ENCODE measurements at places on chromosomes 16 and 17. TPM values are rescaled to one million over a fixed set of nuclear protein-coding genes. Genes with fewer than 3 reads are reported as not detected.

Gene SNX11
- polyA plus RNA-seq = 49.3 TPM

Gene OR2C1
- polyA plus RNA-seq = not detected

GRCh38 chr17:50064253-50065001, 8.5 kb downstream of the ITGA3 start:
- DNase-seq = peak; percentile 50

- no peak for DNase-seq
Observed at GRCh38 chr17:21418446-21419298, 42.5 kb downstream of the KCNJ12 start.

- no peak for DNase-seq
Observed at GRCh38 chr17:64402469-64402868, 11.8 kb upstream of the PECAM1 start.

DNA sequence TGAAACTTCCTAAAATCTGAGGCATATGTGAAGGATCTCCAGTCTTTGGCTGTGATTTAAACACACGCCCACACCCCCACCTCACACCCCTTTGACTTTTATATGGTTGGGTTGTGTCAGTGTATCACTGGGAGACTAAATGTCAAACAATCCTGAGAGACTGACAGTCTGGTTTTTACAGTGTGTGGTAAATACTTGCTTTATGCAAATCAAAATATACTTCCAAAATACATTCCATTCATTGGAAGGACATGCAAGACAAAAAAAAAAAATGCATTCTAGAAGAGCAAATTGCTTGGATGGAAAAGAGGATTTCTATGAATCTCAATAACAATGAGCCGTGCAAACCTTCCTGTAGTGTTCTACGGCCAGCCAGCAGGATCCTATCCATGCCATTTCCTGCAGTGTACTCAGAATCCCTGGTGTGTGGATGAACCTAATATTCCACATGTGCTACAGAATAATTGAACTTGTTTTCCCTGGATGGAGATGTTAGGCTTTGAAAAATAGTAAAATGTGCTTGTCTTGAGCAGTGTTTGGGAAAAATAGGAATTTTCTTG, 602.1 kb upstream of the GOT2 start:
- no peak for DNase-seq

DNA sequence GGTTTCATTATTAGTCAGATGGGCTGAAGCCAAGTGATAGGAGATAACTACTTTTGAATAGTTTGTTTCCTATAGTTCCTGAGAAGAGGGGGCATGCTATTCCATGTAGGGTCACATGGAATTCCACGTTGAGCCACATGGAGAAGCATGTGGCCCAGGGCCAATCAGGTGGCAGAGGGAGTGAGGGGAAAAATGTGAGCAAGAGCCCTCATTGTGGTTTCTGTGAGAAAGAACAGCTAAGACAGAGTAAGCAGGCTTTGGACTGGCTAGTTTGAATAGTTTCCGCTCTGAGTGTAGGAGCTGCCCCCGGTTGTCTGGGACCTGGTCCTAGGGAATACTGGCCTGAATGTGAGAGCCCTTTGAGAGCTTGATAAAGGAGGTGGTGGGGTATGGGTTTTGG, 69.9 kb upstream of the CNTNAP4 start:
- no peak for DNase-seq

GRCh38 chr16:24289166-24289700, 33.1 kb downstream of the CACNG3 start:
- no peak for DNase-seq

DNA sequence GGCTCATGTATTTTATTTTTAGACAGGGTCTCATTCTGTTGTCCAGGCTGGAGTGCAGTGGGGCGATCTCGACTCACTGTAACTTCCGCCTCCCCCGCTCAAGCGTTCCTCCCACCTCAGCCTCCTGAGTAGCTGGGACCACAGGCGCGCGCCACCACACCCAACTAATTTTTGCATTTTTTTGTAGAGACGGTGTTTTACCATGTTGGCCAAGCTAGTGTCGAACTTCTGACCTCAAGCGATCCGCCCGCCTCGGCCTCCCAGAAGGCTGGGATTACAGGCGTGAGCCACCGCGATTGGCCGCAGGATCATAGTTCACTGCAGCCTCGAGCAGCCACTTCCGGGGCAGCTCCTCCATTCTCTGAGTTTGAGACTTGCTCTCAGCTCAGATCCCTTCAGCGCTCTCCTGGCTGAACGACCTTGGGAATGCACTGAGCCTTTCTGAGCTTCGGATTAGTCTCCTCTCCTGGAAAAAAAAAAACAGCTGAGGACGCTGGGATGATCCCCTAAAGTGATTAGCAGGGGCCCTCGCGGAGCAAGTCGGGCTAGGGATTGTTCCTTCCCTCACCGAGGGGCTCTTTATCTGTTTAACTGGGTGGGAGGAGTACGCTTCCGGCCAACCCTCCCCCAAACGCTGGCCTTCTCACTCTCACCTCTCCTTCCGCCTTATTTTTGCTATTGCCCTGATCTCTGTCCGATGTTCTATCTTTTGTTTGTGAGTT, 1.1 kb upstream of the PKMYT1 start:
- no peak for DNase-seq

GRCh38 chr17:36602924-36603384, 1.6 kb downstream of the MRM1 start:
- peak; percentile 64 for DNase-seq

GRCh38 chr16:17311333-17312093, 159.2 kb downstream of the XYLT1 start:
- DNase-seq = peak; percentile 53

DNA sequence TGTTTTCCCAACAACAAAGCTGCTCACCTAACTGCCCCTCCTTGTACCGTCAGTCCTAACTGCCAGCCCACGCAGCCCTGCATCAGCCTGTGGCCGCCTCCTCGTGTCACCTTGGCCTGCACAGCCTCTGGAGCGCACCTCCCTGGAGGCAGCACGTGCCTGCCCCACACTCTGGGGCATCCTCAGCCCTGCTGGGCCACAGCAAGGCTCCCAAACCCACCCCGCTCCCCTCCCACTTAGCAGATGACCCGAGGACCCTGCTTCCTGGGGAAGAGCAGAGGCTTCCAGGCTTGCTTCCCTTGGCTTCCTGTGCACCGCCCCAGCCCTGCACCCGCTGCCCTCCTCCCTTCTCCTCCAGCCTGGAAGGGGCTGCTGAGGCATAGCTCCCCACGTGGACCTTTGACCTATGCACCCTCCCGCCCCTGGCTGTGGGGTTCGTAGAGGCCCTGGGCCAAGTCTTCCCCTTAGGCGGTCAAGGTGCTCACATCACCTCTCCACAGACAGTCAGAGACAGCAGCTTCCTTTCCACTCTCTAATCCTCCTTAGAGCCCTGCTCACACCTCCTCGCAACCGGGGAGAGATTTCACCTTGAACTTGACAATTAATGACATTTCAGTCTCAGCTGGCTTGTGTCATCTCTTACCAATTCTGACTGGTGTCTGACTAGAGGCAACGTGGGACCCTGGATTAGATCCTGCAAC, 115.0 kb downstream of the MGAT5B start:
- DNase-seq = no peak

DNA sequence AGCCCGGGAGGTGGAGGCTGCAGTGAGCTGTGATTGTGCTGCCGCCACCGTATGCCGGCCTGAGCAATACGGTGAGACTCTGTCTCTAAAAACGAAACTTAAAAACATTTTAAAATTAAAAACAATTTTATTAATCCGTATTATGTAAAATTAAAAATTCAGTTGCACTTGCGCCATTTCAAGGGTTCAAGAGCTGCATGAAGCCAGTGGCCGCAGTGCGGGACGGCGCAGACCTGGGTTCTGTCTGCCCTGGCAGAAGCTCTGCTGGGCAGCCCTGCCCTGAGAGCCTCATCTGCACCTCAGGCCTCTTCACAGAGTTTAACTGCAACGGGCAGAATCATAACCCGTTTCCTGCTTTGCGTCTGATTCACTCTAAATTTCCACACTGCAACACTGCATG, 31.7 kb downstream of the TBC1D16 start:
- DNase-seq = no peak

DNA sequence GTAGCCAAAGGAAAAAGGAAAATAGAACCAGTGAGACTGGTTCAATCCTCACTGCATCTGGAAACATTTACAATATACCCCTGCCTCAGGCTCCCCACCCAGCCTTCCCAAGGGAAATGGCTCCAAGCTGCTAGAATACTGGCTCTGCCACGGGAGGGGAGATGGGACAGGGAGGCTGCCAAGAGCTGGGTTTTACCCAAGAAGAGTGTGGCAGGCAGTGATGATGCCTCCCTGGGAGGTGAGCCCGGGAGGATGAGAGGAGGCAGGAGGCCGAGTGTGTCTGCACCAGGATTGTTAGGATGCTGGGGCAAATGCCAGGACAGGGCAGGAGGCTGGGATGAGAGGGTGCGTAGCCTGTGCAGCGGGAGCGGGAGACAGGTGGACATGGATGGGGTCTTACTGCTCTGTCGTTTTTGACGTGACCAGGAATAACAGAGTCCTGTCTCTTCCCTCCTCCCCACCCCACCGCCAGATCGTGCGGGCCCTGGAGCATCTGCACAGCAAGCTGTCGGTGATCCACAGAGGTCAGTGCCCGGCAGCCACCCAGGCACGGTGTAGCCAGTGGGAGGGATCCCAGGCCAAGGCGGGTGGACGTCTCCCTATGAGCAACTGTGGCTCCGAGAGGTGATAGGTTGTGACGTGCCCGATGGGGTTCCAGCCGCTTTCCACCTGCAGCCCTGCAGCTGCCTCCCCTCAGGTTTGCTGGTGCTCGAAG, 18.4 kb downstream of the MAP2K3 start:
- DNase-seq = no peak
